ENCODE measurements at places on chromosomes 16 and 17.
A peak's percentile ranks its signal among the peaks of the same experiment; 100 is the strongest.

DNA sequence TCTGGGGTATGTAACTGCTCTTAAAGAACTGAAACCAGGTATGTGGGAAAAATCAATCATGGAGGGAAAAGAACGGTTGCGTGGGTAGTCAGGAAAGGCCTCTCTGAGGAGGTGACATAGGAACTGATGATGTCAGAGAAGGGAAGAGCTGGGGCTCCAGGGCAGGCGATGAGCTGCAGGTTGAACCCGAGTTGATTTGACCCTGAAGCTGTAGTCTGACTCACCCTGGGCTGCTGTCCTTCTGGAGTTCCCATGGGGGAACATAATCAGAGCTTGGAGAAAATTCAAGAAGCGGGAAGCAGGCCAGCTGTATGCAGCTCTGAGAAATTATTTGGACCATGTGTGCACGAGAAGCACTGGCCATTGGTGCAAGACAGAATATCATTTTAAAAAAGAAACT lies 16.7 kb downstream of the SLC6A2 start:
- no peak for DNase-seq

DNA sequence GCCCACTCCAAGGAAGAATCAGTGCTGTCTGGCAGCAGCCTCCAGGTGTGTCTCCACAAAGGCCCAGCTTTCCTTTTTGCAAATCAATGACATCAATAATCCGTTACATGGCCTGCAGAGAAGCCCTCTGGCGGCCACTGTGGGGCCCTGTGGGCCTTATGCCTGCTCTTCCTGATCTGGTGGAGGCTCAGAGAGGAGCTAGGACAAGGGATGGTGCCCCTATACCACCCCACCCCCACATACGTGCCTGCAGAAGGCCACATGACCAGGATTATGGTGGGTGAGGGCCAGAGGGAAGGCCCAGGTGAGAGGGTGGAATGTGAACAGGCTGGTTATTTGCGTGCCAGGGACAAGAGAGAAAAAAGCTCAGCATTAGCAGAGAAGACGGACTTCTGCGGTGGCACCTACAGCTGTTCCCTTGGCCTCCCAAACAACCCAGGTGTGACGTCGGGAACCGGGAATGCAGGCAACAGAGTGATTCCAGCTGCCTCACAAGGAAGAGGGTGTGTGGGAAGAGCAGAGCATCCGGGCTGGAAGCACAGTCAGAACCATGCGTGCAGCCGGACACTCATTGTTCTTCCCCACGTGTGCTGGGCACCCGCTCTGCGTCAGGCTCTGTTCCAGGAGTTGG lies 22.5 kb downstream of the EIF4A3 start:
- DNase-seq: no peak

DNA sequence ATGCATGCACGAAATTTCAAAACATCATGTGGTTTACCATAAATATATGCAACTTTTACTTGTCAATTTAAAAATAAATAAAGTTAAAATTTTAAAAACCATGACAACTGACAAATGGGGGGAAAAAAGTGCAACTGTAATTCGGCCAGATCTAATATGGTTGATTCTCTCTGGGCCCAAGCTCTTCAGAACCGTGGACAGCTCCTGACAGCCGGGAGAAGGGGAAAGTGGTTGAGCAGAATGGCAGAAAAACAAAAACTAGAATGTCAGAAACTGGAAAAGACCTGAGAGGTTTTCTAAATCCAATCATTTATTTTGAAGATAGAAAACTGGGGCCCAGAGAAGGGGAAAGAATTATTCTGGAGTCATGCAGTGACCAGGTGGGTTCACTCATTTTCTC lies 126.6 kb downstream of the TMEM132E start:
- DNase-seq: no peak

DNA sequence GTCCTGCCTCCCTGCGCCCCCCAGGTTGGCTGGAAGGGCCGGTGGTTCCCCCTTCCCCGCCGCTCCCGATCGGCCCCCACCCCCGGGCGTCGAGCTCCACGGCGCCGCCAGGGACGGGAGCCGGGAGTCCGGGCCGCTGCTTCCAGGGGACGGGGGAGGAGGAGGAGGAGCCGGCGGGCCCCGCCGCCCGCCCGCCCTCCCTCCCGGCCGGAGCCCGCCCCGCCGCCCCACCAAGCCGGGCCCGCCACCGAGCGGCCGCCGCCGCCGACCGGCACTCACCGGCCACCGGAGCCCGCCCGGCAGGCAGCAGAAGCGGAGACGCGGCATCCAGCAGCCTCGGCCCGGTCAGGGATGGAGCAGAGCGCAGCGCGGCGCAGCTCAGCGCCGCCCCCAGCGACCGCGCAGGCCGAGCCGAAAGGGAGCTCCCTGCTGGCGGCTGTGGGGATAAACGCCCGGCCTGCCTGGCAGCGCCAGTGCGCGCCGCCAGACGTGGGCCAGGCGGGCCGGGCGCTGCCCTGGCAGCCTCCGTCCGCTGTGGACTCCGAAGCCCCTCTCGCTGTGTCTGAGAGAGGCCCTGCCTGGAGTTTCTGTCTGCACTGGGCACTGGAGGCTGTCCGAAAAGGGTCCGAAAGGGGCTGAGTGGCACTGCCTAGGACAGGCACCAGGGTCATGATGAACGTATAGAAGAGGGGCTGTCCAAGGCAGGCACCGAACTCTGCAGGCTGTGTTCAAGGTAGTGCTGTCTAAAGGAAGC lies at the start of gene MYO18A:
Gene MYO18A, minus strand, starts transcription at position 365 of the 754 bp plus-strand sequence. CDS start 13,458 bp downstream, outside the sequence.
- DNase-seq: peak; percentile 72

GRCh38 chr17:933312-934073 lies 46.1 kb downstream of the NXN start:
- peak; percentile 39 for DNase-seq

DNA sequence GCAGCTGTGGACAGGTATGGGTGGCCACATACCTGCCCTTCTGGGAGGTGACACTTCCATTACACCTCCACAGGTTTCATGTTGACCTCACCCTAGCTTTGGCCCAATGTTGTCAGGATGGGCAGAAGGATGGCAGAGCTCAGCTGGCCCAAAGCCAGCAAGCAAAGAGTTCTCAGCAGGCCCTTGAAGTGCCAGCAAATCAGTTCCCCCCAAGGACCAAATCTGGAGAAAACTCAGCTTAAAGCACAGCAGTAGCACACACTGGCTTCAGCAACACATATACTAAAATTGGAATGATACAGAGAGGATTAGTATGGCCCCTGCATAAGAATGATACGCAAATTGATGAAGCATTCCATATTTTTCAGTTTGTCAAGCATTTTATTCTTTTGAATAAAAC lies 13.4 kb downstream of the ARL4D start:
- no peak for DNase-seq

DNA sequence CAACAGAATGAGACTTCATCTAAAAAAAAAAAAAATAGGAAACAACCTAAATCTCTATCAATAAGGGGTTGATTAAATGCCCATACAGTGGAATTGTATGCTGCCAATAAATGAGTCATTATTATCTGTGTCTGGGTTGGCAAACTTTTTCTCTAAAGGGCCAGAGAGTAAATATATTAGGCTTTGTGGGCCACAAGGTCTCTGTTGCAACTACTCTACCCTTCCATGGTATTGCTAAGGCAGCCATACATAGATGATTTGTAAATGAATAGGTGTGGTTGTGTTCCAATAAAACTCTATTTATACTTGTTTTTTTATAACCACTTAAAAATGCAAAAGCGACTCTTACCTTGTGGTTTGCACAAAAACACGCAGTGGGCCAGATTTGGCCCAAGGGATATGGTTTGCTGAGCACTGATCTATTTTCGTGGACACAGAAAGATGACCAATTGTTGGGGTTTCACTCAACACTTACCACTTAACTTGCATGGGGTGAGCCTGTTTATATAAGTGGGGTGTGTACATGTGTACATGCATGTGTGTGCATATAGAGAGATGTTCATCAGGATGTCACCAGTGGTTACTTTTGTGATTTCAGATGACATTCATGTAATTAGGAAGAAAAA lies 12.4 kb upstream of the IL4R start:
- no peak for DNase-seq

DNA sequence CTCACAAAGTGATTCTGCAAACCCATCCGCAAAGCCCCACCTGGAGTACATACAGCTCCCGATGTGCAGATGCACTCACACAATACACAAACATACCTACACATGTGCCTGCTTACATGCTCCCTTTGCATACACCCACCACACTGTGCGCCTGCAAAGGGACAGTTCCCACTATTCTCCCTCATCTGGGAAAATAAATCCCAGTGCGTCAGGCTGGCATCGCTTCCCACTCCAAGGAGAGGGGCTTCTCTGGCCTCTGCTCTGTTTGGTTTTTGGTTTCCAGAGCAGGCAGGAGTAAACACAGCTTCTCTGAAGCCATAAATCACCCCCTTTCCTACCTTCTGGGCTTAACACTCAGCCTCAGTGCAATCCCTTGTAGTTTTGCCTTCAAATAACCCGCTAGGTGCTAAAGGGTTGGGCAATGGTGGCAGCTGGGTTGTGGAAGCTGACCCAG lies 14.7 kb downstream of the HOXB4 start:
- no peak for DNase-seq

GRCh38 chr17:74523308-74523707 lies 8.0 kb downstream of the CD300LB start:
- no peak for DNase-seq

DNA sequence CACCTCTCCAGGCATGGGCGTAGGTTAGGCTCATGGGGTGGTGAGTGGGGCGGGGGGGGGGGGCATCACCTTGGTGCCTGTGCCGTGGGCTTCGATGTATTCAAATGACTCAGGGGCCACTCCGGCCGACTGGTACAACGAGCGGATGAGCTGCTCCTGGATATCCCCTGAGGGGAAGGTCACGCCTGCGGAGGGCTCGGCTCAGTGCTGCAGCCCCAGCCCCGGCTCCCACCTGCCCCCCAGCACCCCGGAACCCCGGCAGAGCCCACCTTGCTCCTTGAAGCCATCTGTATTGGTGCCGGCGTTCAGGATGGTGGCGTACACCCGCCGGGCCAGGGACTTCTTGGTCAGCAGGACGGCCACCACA lies 5.4 kb downstream of the FASN start:
- no peak for DNase-seq

- DNase-seq: no peak
Measured at GRCh38 chr16:86471896-86472295, 38.4 kb upstream of the FOXF1 start.

GRCh38 chr17:82804442-82805191 lies 35.2 kb downstream of the ZNF750 start:
- DNase-seq: no peak

- peak; percentile 52 for DNase-seq
Measured at GRCh38 chr17:45052052-45052772, 780 bp upstream of the DCAKD start.

DNA sequence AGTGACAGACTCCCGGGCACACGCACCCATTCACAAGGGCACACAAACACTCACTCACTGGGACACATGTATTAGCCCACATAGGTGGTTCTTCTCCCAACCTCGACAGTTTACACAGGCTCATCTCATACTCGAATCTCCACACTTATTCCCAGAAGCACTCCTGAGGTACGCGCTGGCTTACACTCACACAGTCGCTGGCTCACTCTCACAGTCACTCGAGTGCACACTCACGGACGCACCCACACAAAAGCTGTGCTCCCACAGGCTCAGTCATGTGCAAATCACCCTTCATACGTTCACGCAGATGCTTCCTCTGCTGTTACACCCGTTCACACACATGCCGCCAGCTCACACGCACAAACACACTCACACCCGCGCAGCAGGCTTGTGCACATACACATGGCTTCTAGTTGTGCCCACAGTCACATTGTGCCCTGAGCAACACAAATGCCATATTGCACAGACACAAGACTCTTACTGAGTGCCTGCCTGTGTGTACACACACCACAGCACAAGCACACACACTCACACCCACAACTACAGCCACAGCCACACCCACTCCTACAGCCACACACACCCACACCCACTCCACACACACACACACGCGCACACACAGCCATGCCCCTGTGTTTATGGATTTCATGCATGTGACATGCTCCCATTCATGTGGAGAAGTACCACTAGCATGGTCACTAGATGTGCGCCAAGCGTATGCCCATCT lies 8.4 kb upstream of the PRR29 start:
- DNase-seq: no peak

DNA sequence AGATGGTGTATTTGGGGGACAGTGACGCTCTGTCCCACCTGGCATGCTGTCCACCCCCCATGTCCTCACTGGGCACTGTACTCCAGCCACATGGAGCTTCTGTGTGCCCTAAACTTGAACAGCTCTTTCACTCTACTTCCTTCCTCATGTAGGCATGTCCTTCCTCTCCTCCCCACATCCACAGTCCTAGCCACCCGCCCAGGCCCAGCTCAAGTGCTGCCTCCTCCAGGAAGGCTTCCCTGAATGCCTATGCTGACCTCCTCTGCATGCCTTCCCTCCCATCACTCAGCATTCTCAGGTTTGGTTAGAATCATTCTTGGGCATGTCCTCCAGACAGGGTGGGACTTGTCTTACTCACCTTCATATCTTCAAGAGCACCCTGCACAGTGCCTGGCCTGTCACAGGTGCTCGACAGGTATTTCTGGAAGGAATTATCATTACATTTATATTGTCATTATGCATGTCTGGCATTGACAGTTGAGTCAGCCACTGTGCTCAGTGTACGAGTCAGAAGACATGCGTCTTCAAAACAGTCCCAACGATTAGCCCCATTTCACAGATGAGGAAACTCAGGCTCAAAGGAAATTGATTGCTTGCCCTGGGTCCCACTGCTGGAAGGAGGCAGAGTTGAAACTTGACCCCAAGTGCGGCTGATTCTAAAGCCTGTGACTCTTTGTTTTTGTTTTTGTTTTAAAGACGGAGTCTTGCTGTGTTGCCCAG lies 42.1 kb upstream of the TOB1 start:
- DNase-seq: no peak

DNA sequence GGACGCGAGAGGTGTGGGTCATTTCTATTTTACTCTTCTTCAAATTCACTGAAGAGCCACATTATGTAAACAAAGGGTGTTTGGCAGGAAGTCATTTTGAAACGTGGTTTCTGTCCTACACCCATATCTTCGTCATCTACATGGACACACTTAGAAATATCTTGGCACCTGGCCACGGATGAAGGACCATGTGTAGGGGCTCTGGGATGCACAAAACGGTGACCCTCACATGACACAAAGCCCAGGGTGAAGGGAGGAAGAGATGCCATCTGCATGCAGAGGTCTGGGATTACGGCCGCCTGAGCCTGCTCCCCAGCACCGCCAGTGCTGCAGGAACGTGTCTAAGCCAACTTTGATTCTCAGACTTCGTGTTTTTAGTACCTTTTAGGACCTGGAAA lies 130.2 kb upstream of the CHMP6 start:
- DNase-seq: peak; percentile 5

GRCh38 chr16:8931859-8932258 lies 31.8 kb downstream of the USP7 start:
- DNase-seq: no peak
